ENCODE measurements at places on chromosomes 1 and 21. TPM values are rescaled to one million over a fixed set of nuclear protein-coding genes. Genes with fewer than 3 reads are reported as not detected.

The HSD3B1 gene
- total RNA-seq, result not detected

The IQGAP3 gene
- 1.3 TPM for total RNA-seq

The CHI3L2 gene
- total RNA-seq, result 50.3 TPM

The MDM4 gene
- total RNA-seq, result 84.5 TPM

The EXTL1 gene
- 0.49 TPM for total RNA-seq

The WNT3A gene
- 10.1 TPM for total RNA-seq

The C1orf185 gene
- total RNA-seq, result not detected

All from upper lobe of right lung (tissue), 1 donor.